Amygdala (tissue), 56 donors: ENCODE measurements at places on chromosomes 7 and 10.

DNA sequence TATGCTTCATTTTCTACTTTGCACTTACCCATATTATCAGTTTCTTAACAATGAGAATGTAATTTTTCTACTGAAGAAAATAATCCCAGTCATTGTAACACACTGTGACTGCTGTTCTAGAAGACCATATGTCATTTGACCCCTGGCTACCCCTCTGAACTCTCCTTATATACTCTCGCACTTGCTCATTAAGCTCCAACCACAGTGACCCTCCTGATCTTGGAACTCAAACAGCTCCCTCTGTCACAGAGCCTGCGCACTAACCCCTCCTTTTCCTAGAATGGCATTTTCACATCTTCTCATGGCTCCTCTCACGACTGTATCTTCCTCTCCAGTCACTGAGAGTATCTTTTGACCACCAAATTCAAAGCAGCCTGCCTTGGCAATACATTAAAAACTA, 169.7 kb downstream of the CACNA2D1 start:
- no peak for DNase-seq

DNA sequence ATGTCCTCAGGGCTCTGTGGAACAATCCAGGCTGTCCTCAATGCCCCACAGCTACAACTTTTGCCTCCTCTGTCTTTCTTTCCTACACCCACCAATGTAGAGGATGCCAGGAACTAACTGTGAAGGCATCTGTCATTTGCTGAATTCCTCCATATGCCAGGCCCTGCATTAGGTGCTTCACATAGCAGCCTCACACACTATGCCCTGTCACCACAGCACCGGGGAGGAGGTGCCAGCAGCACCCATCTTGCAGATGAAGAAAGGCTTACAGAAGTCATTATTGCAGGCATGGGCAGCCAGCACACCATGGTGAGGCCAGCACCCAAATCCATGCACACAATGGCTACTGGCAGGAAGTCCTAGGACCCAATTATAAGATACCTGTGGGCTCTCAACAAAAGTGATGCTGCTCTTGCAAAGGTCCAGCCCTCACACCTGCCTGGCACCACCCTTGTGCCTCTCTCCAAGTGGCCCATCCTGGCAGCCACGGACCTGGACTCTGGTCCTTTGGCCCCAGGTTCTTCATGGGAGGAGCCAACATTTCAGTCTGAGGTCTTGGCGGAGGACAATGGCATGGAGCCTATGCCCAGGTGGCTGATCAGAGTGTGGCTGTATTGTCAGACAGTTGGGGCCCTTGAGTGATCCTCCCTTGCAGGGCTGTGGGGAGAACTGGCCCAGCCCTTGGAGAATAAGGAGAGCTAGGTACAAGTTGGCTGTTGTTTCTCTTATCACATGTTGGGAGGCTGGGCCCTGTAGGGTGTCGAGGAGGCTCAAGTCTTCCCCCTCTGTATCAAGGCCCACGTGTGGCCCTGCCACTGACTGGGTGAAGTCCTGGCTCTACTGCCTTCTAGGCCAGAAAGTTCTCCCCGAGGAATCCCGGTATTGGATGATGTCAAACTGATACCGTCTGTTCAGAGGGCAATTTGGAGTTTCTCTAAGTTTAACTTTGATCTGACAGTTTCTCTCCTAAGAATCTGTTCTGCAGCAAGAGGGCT, 14.4 kb upstream of the MYL7 start:
- no peak for DNase-seq

DNA sequence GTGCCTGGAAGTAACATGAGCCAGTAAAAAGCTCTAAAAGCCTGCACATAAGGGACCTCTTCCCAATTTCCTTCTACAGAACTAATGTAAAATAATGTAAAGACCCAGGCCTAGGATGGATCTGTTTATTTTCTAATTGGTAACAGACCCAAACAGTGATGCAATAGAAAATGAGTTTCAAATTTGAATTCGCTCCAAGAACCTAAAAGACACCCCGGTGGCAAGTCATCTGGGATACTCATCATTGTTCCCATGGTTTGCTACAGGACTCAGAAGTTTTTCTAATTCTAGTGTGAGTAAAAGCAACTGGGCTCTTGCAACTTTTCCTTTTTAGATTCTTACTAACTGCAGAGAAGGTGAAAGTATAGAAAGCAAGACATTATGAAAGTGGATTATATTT, 271.3 kb upstream of the CACNA2D1 start:
- DNase-seq = no peak

- DNase-seq = peak; percentile 12
Measured at GRCh38 chr7:42945821-42946626, 13.8 kb downstream of the MRPL32 start.

- DNase-seq = no peak
Measured at GRCh38 chr10:26621889-26622711, 75.4 kb upstream of the PDSS1 start.

- no peak for DNase-seq
Measured at GRCh38 chr7:116271963-116272886, 61.9 kb downstream of the TES start.

GRCh38 chr10:53597835-53598251, 825.3 kb upstream of the MBL2 start:
- DNase-seq = no peak

DNA sequence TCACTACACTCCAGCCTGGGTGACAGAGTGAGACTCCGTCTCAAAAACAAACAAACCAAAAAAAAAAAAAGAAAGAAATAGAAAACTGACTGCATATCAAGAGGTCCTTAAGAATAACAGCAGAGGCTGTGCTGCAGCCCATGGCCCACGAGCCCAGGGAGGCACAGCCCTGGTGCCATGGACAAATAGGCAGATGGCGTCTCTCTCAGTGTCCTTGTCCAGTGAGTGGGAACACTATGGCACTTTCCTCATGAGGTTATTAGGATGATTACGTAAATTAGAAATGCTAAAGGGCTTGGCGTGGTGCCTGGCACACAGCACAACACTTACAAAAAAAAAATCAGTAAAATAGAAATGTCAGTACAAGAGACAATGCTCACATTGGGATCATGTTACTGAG, 33.4 kb upstream of the PFKP start:
- DNase-seq = no peak
